ENCODE measurements at places on chromosomes 12 and 14.

- DNase-seq, result no peak
Observed at GRCh38 chr14:20428010-20428365, 8.0 kb downstream of the KLHL33 start.

DNA sequence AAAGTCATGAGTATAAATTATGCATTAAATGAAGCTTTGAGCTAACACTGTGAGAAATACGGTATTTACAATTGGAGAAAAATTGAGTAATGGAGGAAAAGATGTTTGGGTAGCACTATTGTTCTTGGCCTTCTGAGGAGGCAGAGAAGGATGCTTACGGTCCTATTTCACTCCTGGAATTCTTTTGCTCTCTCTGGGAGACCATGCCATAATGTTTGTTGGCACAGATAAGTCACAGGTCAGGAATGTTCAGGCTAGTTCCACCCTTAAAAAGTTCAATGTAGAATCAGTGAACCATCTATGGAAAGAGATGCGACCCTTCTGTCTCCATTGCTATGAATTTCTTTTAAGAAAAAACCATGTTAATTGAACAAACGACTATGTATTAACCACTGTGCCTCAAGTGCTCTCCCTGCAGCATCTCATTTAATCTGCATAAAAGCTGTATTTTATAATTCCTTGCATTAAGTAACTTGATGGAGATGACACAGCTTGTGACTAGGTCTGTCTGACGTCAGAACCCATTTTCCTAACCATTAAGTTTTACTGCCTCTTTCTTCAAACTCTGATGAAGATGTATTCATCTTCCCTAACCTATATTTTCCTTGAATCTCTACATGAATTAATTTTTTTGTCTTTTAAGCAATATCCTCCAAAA, 9.5 kb downstream of the BATF start:
- no peak for DNase-seq

DNA sequence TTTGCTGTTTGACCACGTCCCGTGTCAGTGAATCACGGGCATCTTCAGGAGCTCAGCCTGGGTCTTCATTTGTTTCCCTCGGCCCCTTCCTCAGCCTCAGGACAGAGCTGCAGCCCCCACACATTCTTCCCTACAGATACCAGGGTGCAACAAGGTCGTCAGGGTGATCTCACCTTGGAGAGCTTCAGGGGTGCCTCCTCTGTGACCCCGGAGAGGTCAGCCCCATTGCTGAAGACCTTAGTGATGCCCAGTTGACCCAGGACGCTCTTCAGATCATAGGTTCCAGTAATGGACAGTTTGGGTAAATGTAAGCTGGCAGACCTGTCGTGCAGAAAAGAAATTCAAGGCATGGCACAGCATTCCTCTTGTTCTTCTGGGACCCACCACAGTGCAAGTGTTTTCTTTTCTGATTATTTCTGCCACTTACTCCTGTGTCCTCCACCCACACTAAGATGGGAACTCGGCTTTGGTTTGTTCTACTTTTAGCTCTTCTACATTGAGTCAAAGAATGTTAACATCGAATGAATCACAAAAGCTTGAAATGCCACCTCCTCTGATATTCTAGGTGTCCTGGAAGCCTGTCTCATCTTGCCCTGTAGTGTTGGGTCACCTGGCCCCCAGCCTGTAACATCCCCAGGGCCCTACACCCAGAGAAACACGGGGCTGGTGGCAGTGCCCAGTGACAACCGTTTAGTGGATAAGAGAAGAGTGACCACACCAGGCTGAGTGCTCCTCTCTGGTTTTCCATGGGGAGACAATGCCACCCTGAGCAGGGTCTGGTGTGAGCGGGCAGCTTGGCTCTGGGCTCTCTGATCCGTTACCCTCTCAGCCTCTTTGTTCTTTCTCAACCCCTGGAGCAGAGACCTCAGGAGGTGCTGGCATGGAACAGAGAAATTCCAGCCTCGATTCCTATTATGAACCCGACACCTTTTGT, 8.8 kb downstream of the SERPINA1 start:
- DNase-seq, result no peak

DNA sequence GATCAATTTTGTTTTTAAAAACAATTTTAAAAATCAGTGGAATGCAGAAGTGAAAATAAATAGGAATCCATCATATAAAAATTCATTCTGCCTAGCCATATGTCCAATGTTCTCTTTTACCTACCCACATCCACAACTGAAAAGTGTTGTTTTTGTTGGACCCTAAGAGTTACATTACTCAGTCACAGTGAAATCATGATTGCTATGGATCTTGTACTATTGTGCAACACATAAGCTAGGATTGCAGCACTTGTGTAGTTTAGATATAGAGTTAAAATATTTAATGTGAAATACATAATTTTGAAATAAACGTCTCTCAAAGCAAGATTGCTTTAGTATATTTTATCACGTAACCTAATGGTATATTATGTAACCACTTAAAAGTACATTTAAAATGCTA, 213.3 kb upstream of the CLEC14A start:
- DNase-seq, result no peak

- no peak for DNase-seq
Observed at GRCh38 chr12:28527631-28528249, 337.5 kb downstream of the CCDC91 start.

DNA sequence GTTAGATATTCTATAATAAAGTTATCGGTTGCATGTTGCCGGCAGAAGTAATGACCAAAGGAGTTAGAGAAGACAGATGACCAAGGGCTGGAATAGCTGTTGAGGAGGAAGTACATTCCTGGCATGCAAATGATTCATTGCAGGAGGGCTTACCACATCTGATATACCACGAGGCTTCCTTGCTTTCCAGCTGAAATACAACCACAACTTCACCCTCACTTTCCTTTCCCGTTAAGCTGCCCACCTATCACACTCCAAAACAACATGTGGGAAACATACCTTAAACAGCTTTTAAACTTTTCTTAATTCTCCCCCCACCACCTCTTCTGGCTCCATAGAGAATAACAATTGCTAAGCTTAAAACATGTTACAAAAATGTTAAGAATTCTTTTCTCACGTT, 594.1 kb downstream of the NRXN3 start:
- no peak for DNase-seq

- no peak for DNase-seq
Observed at GRCh38 chr12:104670439-104671408, 214.0 kb downstream of the CHST11 start.

DNA sequence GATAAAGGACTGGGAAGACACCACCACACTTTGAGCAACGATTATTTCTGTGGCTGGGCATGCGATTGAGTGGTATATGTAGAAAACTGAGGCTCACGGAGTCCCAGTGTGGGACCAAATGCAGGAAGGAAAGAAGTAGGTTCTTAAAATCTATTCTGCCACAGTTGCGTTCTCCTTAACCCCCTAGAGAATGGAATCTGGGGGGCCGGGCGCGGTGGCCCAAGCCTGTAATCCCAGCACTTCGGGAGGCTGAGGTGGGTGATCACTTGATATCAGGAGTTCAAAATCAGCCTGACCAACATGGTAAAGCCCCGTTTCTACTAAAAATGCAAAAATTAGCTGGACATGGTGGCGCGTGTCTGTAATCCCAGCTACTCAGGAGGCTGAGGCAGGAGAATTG, 29.9 kb upstream of the CORO1C start:
- no peak for DNase-seq

- DNase-seq, result no peak
Observed at GRCh38 chr12:95192271-95192670, 25.0 kb downstream of the FGD6 start.

DNA sequence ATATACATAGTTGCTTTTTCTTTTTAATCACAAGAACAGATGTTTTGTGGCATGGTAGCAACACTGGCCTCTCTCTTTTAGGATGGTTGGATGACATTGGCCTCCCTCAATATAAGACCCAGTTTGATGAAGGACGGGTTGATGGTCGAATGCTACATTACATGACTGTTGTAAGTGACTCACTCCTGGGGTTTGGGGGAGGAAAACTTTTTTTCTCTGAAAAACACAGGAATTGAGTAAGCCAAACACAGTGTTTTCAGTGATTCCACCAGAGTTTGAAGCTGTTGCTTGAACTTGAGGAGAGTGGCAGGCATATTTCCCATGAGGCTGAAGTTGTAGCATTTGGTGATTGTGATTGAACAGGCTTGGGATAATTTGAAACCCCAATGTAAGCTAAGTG, 13.7 kb upstream of the REP15 start:
- no peak for DNase-seq

GRCh38 chr14:100765296-100765695, 38.6 kb downstream of the DLK1 start:
- DNase-seq, result no peak

DNA sequence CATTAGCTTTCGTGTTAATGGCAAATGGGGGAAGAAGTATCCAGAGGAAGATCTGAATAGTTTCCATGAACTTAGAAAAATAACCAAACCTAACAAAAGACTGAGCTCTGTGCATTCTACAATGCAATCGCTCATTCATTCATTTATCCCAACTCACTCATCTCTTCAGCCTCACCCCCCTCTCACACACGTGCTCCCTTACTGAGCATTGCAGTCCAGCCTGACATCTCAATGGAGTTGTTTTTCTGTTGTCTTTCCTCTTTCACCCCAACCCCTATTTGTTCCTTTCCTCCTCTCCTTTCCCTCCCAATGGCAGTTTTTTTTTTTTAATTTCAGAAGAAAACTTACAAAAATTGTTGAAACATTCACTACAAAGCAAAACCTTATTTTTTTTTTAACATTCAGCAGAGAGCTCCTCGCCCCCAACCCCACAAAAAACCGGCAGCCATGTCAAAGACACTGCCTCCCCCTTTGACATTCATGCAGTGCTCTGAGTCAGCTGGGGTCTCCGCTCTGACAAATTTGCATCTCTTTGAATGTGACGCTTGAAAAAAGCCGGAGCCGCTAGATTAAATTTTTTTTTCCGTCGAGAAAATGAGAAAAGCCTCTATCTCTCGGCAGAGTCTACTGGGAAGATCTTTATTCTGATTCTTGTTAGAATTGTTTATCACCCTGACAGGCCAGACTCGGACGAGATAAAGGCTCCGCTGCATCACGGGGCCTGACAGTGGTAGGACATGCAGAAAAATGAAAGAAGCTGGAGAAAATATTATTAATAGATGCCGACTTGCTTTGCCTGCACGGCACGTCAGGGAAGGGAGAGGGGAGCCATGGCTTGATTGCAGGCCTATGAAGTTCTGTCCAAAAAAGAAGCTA, 775.6 kb downstream of the VRK1 start:
- no peak for DNase-seq

DNA sequence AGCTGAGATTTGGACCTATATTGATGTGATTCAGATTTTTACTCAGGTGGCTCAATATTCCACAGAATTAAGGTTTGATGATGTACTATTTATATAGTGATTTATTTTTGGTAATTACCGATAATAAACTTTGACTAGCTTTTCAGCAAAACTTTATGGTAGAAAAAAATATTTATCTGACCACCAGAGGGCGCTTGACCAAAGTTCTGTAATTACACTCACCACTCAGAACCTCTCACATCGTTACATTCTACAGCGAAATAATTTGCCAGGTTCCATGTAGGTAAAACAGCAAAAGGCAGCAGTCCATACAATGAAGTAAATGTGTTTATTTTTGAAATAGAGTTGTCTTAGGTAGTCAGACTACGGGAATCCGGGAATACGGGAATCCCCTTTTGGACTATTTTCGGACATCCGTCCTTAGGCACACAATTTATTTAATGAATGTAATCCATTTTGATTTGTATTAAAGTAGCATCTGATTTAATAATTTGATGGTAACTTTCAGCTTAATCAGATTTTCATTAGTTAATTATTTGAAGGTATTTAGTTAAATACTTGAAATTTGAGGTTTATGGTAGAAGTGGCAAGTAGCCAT, 143.0 kb upstream of the DDHD1 start:
- DNase-seq, result no peak

GRCh38 chr14:32738206-32738871, 200.3 kb upstream of the NPAS3 start:
- DNase-seq, result no peak

DNA sequence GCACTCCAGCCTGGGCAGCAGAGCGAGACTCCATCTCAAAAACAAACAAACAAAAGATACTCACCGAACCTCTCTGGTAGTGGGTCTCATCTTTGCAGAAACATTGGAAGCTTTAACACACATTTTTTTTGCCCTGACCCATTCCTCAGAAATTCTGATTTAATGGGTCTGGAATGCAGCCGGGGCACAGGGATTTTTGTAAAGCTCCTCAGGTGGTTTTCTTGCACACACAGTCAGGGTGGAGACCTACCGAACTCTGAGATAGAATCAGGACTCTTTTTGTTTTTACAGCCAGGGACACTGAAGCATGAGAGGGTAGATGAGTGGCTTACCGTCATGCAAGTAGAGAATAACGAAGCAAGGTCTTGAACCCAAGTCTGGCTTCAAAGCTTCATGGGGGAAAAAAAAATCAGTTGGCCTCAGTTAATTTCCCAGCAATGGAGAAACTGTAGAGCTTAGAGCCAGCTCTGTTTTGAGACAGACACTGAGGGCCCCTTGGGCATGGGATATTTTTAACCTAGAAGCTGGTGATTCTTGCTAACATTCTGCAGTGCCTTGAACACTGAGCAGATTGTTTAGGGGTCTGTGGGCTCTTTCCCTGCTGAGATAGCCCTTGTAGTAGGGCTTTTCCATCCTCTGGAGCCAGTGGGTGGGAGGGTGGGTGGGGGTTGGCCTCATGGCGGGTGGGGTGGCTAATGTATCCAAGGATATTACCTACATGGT, 4.8 kb downstream of the RNU4-2 start:
- no peak for DNase-seq

DNA sequence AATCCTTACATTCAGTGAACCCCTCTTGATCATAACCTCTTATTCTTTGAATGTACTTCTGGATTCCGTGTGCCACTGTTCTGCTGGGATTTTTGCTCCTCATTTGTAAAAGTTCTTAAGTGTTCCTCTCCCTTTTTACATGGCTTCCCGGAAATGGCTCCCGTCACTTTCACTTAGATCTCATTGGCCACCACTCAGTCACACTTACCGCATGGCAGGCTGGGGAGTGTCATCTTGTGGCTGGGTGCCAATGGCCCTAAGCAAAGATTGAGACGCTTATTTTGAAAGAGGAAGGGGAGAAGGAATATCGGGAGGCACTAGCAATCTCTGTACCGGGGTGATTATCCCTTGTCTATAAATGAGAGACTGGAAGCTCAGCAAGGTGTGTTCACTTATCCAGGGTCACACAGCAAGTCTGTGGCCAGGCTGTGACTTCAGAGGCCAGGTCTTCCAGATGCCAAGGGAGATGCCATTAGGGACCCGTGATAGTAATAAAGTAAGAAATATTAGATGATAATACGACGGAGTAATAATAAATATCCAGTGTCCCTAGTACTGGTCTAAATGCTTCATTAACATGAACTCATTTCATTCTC, 68.8 kb downstream of the RNFT2 start:
- DNase-seq, result no peak

DNA sequence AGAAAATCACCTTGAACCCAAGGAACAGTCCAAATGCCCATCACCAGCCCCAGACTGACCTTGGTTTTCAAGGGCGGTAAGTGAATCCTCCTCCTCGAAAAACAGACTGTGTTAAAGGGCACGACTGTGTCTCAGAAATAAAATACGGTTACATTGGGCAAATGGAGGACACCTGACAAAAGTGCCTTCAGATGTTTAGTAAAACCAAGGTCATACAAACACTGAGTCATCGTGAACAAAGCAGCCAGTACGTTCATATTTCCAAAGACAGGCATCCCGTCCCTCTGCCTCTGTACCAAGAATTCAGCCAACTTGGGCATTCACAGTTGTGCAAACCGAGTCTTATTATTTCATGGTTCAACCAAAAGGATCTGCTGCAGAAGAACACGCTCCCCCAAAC, 25.9 kb downstream of the FOXN3 start:
- no peak for DNase-seq
